ENCODE measurements at places on chromosomes 1 and 21. TPM values are rescaled to one million over a fixed set of nuclear protein-coding genes. Genes with fewer than 3 reads are reported as not detected.

The HTR6 gene
- total RNA-seq: not detected

DNA sequence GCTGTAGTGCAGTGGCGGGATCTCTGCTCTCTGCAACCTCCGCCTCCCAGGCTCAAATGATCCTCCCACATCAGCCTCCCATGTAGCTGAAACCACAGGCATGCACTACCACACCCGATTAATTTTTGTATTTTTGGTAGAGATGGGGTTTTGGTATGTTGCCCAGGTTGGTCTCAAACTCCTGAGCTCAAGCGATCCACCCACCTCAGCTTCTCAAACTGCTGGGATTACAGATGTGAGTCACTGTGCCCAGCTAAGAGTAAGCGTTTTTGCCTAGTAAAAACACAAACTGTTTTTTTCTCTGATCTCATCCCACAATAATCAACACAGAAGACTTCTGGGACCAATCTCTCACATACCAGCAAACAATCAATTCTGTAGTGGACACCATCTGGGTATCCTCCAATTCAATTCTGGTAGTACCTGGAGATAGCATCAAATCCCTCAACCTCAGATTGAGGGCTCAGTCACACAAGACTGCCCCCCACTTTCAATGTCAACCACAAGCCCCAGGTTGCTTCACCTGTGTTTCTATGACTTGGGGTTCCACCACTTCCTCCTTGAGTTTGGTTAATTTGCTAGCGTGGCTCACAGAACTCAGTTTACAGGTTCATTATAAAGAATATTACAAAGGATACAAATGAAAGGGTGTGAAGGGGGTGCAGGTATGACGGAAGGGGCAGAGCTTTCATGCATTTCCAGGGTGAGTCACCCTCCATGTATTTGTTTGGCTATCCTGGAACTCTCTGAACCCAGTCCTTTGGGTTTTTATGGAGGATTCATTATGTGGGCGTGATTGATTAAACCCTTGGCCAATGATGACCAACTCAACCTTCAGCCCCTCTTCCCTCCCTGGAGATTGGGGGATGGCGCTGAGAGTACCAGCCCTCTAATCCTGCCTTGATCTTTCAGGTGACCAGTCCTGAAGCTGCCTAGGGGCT, 40.0 kb upstream of the RHOU start:
- H3K27ac ChIP-seq: no peak overlapping the region
- H3K36me3 ChIP-seq: peaks cover 3% of the 10 kb centered on the region
- no peaks in the 10 kb centered on the region for H3K4me1 ChIP-seq
- no peak for DNase-seq
- H3K27me3 ChIP-seq: no peaks in the 10 kb centered on the region

- peaks cover 13% of the 10 kb centered on the region for H3K4me1 ChIP-seq
- H3K36me3 ChIP-seq: no peaks in the 10 kb centered on the region
- DNase-seq: no peak
These were observed 67.5 kb downstream of the SDC3 start for GRCh38 chr1:30840904-30841598.

- H3K4me3 ChIP-seq: no peak overlapping the region
- peaks cover 18% of the 10 kb centered on the region for H3K4me1 ChIP-seq
- peaks cover 2% of the 10 kb centered on the region for H3K27me3 ChIP-seq
- H3K36me3 ChIP-seq: no peaks in the 10 kb centered on the region
- H3K27ac ChIP-seq: no peak overlapping the region
These were observed 112.7 kb upstream of the JUN start for GRCh38 chr1:58896246-58897183.

The TMEM167B gene
- total RNA-seq: 30.8 TPM

DNA sequence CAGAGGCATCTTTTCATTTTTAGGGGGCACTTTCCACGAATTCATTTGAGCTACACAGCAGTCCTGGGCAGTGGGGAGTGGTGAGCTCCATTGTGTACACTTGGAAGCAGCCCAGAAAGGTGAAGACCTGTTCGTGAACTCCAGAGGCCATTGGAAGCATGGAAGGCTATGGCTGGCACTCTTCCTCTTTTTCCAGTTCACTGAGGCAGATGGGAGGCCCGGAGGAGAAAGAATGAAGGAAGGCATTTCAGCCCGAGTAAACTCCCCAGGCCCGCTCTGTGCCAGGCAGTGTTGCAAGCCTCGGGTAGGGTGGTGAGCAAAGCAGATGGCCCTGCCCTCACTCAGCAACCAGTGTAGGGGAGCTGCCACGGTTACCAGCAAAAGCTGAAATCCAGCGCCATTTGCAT, 673 bp upstream of the DHCR24 start:
- peaks cover 12% of the 10 kb centered on the region for H3K27me3 ChIP-seq
- peaks cover 5% of the 10 kb centered on the region for H3K36me3 ChIP-seq
- H3K27ac ChIP-seq: peak overlapping the region; percentile 92
- peak; percentile 23 for DNase-seq
- peak overlapping the region; percentile 93 for H3K4me3 ChIP-seq

GRCh38 chr1:163090321-163090945, 21.3 kb downstream of the RGS4 start:
- H3K4me3 ChIP-seq: no peak overlapping the region
- H3K36me3 ChIP-seq: no peaks in the 10 kb centered on the region
- no peak overlapping the region for H3K27ac ChIP-seq
- no peak for DNase-seq

The CCNL2 gene
- 394 TPM for total RNA-seq

The PCNT gene
- 117 TPM for total RNA-seq

The UMODL1 gene
- total RNA-seq: not detected

The RAB3B gene
- 12.9 TPM for total RNA-seq

DNA sequence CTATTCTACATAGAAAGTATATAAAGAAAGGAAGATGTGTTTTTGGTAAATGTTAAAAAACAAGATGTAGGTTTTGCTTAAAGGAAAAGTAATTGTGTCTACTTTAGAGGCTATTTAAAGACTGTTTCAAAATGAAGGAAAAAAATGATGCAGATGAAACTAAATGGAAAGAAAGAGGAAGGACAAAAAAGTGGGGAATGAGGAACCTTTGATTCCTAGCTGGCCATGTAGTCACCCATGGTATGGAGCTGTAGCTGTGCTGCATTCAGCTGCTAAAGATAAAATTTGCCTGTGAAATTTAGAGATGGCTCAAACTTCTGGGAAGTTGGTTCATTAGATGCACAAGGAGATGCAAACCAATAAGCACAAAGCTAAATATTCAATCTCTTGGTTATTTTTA, 86.8 kb upstream of the SERBP1 start:
- H3K27me3 ChIP-seq: peaks cover 1% of the 10 kb centered on the region
- H3K4me3 ChIP-seq: no peak overlapping the region
- peaks cover 10% of the 10 kb centered on the region for H3K36me3 ChIP-seq
- DNase-seq: no peak
- H3K27ac ChIP-seq: no peak overlapping the region
- no peaks in the 10 kb centered on the region for H3K4me1 ChIP-seq

DNA sequence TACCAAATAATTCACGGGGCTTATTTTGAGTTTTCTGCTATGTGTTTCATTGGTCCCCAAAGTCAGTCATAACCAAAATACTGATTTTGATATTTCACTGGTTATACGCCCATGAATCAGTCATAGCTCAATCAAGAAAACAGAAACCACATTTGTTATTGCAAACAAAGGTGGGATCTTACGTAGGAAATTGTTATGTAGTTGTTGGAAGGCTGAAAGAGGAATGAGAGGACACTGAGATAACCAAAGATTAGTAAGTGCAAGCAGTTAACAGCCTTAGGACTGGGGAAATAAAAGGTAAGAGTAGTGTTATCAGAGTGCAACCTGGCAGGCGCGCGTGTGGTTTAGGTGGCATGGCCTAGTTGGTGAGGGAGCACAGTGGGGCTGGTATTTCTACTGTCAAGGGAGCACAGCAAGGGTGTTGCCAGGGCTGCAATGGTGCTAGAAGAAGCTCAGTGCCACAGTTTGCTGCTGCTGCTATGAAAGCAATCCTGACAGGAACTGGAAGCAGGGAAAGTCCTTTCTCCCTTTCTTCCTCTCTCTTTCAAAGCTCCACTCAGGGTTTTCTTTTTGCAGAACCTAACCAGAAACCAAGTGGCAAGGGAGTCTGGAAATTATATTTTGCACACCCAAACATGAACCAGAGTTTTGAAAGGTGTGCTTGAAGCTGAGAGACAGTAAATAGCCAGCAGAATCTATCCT, 33.7 kb downstream of the RTCA start:
- no peak overlapping the region for H3K4me3 ChIP-seq
- H3K27me3 ChIP-seq: peaks cover 1% of the 10 kb centered on the region

DNA sequence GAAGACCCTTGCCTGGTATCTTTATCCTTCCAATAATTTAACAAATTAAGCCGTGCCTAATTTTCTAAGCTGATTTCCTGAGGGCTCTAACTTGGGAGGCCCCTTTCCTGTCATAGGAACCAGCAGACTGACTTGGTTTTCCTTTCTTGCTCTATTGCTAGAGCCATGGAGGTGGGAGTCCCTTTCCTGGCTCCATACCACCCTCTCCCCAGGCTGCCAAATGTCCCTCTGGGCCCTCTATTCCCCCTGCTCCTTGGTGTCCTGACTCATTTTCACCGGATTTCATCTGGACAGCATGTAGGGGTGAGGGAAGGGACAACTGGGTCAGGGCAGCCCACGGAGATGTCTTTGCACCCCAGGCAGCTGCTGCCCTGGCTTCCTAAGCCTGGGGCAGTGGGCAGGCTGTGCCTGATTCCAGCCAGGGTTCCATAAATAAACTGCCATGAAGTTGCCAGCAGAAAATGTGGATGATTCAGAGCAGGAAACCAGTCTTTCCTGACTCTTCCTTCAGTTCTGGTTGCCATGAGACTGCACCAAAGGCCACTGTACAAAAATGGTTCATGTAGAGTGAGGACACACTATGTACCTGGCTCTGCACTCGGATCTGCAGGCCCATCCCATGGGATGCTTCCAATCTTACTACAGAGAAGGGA, 38.0 kb upstream of the SERBP1 start:
- H3K27me3 ChIP-seq: no peaks in the 10 kb centered on the region
- peaks cover 4% of the 10 kb centered on the region for H3K36me3 ChIP-seq
- H3K4me3 ChIP-seq: no peak overlapping the region
- H3K27ac ChIP-seq: no peak overlapping the region
- no peak for DNase-seq
- H3K4me1 ChIP-seq: no peaks in the 10 kb centered on the region

GRCh38 chr1:55997536-55997935, 581.8 kb downstream of the PLPP3 start:
- no peaks in the 10 kb centered on the region for H3K4me1 ChIP-seq
- no peak overlapping the region for H3K4me3 ChIP-seq
- H3K27me3 ChIP-seq: no peaks in the 10 kb centered on the region
- no peaks in the 10 kb centered on the region for H3K36me3 ChIP-seq
- no peak overlapping the region for H3K27ac ChIP-seq

DNA sequence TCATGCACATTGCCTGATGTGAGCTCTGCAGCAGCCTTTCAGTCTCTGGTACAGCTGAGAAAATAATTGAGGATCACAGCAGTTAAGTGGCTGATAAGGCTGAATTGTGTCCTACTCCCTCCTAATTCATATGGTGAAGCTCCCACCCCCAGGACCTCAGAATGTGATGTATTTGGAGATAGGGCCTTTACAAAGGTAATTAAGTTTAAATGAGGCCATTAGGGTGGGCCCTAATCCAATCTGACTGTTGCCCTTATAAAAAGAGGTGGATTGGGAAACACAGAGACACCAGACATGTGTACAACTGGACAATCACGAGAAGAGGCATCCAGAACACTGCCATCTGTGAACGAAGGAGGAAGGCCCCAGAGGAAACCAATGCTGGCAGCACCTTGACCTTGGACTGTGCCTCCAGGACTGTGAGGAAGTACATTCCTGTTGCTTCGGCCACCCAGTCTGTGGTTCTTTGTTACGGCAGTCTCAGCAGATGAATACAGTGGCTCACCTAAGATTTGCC, 148.1 kb downstream of the TRABD2B start:
- peaks cover 7% of the 10 kb centered on the region for H3K27me3 ChIP-seq
- DNase-seq: no peak
- H3K4me1 ChIP-seq: peaks cover 1% of the 10 kb centered on the region
- peaks cover 4% of the 10 kb centered on the region for H3K36me3 ChIP-seq
- H3K4me3 ChIP-seq: no peak overlapping the region
